Pons (tissue), 1 donor: ENCODE measurements at places on chromosomes 5 and 9.
A peak's percentile ranks its signal among the peaks of the same experiment; 100 is the strongest.

- DNase-seq = no peak
Observed at GRCh38 chr9:115098226-115098965, 19.6 kb downstream of the TNC start.

DNA sequence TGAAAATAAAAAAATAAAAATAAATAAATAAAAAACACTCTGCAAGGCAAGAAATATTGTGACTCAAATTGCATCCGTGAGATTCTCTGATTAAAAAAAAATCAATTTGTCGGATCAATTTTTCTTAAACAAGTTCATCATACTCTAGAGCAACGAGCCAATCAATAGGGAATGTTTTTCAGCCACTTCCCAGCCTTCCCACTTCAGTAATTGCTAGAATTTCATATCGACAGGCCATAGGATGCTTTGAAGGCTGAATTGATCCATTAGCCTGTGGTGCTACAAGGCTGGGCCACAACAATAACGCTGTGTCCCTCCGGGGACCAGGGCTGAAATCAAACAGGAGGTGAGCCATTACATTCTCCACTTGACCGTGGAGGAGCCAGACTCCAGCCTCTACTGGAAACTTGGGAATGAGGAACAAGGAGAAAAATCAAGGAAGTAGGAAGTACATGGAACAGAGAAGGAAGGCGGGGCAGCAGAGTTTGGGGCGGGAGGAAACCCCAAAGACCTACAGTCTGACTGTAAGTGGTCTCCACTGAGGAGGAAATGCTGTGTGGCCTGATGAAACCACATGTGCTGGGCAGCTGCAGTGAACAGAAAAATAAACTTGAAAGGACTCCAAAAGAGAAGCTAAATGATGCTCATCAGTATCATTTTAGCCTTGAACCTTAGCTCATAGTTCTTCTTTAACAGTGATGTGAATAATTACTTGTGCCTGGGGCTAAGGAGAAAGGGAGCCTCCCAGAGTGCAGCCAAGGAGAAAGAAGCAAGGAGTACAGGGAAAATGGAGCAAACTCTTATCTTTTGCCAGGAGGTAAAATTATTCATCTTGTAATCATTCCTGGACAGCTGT is 308.6 kb downstream of the TLE1 start:
- no peak for DNase-seq

DNA sequence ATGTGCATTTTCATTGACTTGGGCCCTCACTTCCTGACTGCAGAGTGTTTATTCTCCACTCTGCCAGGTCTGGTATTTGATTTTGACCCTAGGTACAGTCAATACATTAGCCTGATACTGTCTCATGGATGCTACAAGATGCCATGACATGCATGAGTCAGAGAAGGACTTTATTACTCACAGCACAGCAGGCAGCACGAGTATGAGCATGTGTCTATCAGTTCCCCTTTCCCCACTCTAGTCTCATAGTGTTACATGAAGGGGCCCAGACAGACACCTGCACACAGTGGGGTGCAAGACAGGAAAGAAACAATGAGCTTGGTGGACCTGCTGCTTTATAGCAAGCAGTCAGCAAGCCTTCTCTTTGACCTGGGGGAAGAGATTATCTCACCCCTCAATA is 19.6 kb downstream of the ITGA2 start:
- no peak for DNase-seq

DNA sequence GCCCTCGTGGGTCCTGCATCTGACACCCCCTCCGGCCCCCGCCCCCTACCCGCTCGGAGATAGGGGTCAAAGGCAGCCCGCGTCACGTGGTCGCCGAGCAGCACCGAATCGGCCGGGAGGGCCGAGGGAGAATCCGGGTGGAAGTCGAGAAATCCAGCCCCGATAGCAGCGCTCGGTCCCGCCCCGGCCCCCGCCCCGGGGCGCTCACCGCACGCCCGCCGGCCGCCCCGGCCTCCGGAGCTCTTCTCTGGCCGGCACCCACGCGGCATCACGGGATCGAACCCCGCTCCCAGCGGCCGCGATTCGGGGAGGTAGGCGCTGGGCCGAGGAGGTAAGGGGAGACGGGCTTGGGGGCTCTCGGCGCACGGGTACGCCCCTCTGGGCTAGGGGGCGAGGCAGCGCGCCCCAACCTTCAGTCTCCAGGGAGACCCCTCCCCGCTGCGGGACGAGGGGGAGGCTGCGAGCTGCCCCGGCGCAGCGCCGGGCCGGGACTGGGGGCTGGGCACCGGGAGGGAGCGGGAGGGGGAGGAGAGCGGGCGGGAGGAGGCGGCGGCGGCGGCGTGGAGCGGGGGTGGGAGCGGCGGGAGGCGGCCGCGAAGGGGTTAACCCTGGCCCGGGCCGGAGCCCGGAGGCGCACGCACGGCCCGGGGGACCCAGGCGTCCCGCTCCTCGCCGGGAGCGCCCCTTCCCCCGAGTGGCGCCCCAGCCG is 22.1 kb upstream of the NDST1 start:
- peak; percentile 27 for DNase-seq

DNA sequence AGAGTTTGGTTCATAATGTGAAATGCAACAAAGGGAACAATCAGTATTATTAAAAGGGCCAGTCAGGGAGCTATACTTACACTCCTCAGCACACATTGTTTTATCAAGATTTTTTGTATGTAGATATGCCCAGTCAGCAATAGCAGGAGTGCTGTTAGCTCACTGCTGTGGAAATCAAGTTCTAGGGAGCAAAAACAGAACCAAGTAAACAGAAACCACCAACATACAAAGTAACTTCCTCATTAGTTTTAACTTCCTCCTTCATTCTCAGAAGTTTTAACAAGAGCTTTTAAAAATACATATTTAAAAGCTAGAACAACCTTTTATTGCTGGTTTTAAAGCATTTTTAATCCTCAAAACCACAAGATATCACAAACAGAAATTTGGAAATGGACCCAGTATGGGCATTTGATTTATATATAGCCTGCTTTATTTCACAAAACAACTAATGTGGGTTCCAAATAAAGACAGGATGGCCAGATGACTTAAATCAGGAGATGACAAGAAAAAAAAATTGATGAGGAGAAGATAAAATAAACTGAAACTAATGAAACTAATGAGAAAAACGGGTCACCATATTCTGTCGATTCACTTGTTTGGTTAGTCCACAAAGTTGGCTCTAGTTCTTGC is 178.5 kb downstream of the ADAMTS12 start:
- DNase-seq = peak; percentile 45
